NCI-H82 (cell line): ENCODE measurements at places on chromosomes 6 and 20.

DNA sequence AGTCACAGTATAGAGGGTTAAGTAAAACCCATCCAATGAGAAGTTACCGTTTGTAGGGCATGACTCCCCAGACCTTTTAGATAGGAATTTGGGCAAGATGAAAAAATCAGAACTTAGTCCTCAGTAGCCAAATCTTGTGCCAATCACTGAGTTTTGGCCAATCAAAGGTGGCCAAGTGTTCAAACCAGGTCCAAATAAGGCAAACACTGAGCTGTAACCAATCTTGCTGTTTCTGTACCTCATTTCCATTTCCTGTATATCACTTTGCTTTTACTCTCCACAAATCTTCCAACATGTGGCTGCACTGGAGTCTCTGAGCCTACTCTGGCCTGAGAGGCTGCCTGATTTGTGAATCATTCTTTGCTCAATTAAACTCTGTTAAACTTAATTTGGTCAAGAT is 81.8 kb upstream of the GPR6 start:
- DNase-seq = no peak

DNA sequence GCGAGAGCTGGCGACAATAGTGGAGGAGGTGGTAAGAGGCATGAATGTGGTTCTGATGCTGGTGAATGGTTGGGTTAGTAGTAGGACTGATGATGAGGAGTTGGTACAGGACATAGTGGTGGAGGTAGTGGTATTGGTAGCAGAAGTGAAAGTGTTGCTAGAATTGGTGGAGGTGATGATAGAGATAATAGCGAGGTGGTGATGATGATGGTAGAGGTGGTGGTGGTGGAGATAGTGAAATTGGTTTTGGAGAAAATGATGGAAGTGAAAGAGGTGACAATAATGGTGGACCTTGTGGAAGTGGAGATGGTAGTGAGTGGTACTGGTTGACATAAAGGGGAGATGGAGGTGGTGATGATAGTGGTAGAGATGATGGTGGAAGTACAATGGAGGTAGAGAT is 360.2 kb upstream of the JAG1 start:
- no peak for DNase-seq

DNA sequence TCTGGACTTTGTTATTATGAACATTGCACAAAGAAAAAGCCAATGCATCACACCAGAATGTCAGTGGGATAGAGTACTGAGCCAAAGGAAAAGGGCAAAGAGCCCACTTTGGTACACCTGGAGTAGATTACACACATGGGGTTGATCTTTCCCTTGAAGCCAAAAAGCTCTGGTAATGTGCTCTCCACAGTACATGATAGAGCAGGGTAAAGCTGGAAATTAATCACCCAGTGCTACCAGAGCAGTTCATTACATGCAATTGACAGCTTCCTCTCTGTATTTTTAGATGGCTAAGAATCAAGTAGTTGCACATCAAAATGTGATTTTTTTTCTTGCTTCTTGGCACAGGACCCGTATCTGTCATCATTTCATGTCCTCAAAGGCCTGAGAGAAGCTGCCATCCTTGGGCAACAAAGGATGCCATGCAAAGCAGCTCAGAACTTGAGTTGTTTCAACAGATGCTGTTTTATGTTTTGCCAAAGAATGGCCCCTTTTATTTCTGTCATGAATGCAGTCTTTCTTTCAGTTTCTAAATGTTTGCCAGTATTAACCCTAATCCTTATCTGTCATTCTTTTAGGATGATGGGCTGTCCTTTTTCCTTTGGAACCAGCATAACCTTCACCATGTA is 88.1 kb downstream of the HDGFL1 start:
- DNase-seq = no peak

DNA sequence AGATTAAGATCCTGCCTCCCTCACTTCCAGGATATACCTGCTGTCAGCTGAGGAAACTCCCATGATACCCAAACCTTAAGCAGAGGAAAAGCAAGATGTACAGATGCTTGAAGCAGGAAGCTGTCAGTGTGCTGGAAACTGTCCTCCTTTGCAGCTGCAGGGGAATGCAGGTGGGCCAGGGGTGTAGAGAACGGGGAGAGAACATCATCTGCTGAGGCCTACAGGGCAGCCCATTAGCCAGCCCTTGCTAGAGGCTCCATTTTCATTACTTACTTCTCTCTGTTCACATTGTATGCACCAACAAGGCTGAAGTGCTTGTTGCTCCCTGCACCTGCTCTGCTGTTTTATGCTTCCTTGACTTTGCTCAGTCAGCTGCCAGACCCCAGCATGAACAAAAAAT is 119.1 kb downstream of the PRND start:
- DNase-seq = no peak

GRCh38 chr6:45667300-45667699 is 289.6 kb upstream of the SUPT3H start:
- no peak for DNase-seq

- DNase-seq = peak; percentile 17
Observed at GRCh38 chr6:30364591-30364990, 19.6 kb downstream of the RPP21 start.

GRCh38 chr20:63955827-63956663 is at the start of gene UCKL1:
TSS of gene UCKL1 (minus strand) at chr20:63956416. CDS start at chr20:63956372, 44 bp downstream.
- DNase-seq = peak; percentile 96

- DNase-seq = no peak
Observed at GRCh38 chr6:17022604-17023003, 79.2 kb upstream of the STMND1 start.

DNA sequence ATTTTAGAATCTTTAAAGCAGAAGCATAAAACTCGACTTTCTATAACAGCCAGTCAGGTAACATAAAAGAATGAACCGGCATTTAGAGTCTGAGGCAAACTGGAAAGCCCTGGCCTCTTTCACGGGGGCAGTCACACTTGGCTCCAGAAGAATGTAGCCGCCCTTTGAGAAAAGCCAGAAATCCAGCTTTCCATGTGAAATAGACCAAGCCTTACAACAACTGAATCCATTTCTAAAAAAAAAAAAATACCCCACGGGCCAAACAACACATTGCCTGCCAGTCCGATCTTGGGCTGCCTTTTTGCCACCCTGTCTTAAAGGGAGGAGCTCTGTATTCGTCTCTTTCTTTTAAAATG is 252.9 kb upstream of the TAB2 start:
- no peak for DNase-seq

DNA sequence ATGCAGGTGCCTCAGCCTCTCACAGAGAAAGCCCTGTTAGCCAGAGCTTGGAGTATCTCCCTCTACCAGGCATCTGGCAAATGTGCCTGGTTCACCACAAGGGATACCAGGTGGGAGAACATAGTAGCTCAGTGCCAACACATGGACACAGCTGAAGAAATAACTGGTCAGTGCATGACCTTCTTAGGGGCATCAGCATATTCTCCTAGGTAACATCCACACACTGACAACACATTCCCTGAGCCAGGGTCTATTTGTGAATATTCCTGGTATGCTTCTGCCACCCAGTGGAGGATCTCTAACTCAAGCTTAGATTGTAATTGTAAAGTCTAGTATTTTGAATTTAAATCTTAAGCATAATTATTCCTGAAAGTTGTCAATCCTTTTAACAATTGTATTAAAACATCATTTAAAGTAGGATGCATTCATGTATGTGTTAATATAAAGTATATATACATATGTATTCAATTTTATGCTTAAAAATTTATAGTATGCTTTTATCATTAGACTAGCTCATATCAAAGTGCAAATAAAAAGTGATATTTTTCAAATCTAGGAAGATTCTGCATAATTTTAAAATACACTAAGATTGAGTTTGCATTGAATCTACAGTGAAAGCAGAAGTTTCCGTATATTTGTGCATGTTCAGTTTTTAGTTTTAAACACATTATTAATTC is 45.3 kb upstream of the COL21A1 start:
- DNase-seq = peak; percentile 84

DNA sequence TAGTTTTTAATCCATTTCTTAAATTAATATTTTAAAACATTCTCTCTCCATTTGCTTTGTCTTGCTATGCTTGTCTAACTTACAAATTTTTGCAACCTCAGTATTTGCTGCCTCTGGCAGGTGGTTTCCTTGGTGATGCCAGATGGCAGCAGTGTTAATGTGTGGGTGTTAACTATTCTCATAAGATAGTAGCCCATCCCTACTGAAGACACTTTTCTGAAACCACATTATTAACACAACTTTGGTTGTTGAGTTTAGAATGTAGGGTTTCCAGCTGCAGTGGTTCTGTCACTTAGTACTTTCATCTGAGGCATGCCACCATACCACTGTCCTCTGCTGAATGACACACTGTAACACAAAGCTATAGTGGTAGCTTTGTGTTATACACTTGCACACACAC is 75.1 kb downstream of the MYO6 start:
- DNase-seq = peak; percentile 24
